CD4-positive, alpha-beta T cell treated with Interleukin-12 subunit alpha and Interleukin-12 subunit beta, for 1 hour (primary cell): ENCODE measurements at places on chromosomes 5 and 9.

DNA sequence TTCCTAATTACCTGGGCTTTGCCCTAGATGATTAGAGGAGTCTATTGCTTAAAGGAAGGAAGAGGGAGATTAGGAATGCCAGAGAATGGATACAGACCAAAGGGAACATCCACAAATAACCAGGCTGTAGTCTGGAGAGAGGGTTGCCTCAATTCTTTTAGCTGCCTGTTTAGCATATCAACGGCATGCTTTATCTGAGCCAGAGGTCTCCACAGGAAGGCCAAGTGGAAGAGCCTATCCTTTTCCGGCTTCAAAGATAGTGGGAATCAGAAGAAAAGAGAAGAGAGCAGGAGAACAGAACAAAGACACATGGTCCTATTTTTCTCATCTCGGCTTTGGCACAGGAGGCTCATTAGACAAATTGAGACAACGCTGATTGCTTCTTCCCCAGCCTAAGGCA, 142.4 kb downstream of the NMUR2 start:
- DNase-seq: no peak

DNA sequence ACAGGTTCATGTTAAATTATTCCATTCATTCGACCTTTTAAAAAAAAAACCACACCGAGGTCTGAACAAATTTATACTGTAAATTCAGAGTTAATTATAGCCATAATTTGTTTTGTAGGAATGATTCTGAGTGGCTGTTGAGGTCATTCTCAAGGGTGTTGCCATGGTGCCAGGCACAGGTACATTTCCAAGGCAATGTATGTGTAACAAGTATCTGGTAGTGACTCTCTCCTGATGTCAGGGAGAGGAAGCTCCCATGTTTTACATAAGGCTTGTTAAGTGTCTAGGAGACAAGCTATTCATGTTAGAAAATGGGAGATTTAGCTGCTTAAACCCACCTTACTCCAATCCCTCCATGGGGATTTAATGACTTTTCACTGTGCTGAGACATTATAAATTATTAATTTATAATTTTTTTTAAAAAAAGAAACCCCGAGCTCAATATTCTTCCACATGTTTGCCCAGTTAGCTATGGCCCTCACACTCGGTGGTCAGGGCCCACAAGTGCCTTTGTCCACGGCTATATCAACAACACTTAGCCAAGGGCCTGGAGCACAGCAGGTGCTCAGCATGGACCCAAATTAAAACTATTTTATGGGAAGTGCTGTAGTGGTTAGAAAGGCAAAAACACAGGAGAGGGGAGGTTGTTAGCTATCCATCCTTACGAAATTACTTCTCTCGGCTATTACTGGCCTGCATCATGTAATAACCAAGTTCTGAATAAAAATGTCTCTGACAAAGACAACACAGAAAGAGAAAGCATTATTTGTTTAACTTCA, 154.6 kb upstream of the GNA14 start:
- no peak for DNase-seq

DNA sequence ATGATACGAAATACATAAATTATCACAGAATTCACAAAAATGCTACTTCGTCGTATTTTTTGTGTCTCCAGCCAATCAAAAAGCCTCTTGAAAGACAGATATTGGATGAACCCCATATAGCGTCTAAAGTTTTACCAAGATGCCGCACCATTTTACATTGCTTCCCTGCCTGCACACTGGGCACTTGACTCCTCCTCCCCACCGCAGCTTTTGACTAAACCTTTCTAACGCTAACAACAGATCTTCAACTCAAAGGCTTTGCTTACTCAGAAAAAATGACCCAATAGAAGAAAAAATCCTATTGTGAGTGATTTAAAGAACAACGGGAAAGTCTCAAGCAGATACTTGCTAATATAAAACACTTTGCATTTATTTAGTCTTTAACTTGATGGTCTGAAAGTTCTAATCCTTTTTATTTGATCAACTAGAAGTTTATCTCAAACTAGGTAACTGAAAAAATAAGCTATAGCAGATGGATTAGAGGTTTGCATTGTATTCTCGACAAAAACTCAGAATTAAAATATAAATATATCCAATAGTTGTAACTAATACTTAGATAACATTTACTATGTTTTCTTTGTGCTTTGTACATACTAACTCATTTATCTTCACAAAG, 609.1 kb upstream of the DMAC1 start:
- DNase-seq: no peak

DNA sequence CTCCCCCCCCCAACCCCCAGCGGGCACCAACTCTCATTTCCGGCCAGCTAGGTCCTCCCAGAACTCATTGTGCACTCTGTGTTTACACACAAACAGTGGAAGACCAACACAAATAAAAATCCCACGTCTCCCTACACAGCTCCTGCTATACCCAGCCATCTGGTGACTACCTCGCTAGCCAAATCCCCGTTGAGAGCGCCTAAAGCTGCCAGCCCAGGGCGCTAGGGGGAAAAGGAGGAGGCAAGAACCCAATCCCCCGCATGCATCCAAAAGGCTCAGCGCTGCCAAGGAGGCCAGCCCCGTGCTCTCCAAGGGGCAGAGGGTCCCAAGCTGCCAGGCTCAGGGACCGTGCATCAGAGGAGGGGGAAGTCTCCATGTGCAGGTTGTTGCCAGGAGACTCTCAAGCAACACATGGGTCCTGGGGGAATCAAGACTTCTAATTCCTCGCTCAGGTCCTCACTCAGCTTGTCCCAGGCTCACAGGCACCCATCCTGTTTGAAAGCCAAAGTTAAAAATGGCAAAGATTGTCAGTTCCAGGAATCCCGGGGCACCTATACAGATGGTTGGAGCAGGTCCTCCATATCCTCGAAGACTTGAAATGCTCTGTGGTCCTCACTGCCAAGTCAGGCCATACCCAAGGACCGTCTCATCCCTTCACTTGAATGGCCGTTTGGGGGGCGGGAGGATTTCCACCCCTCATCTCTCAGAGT, 2.7 kb downstream of the ASTN2 start:
- no peak for DNase-seq

GRCh38 chr5:164235300-164235891, 730.0 kb downstream of the MAT2B start:
- no peak for DNase-seq

DNA sequence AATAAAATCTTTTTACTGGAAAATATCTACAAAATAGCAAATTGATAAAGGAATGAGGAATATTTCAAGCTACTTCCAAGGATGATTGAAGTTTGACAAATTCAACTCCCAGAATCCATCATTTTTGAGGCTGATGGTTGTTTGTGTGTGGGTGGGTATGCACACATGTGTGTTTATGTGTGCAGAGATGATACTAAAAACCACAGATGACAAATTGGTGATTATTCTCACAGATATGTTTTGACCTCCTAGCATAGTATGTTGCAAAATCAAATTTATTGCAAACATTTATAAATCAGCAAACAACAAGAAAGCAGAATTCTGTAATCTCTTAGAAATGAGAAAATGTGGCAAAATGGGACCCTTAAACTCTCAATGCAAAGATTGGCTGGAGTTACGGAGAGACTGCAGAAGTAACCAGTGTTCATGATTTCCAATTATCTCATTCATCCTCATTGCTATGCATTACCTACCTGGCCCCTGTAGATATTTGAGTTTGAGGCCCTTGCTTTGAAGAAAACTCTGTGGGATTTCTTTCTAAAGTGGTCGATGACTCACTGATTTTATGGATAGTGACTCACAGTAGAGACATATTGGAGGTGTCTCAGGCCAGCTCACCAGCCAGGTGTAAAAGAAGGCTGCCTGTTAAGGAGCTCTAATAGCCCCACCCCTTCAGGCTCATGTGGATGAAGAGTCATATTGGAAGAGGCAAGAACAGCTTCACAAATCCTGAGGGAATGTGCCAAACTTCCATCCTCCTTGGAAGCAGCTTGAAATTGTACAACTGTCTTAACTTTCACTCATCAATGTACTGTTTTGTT, 44.6 kb upstream of the TMC1 start:
- peak; percentile 3 for DNase-seq

GRCh38 chr5:115184770-115185169, 15.1 kb upstream of the TRIM36 start:
- no peak for DNase-seq

DNA sequence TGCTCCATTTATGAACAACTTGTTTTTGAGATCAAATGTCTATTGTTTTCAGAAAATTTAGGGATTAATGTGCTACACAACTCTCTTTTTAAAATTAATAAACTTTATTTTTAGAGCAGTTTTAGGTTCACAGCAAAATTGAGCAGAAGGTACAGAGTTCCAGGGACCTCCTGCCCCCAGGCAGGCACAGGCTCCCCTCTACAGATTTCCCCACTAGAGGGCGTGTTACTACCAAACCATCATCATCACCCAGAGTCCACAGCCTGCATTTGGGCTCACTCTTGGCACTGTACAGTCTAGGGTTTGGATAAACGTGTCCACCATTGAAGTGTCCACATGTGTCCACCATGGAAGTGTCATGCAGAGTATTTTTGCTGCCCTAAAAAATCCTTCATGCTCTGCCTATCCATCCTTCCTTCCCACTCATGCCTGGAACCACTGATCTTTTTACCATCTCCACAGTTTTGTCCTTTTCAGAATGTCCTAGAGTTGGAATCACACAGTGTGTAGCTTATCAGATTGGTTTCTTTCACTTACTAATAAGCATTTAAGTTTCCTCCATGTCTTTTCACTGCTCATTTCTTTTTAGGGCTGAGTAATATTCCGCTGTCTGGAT, 61.7 kb downstream of the MRPL36 start:
- peak; percentile 56 for DNase-seq

DNA sequence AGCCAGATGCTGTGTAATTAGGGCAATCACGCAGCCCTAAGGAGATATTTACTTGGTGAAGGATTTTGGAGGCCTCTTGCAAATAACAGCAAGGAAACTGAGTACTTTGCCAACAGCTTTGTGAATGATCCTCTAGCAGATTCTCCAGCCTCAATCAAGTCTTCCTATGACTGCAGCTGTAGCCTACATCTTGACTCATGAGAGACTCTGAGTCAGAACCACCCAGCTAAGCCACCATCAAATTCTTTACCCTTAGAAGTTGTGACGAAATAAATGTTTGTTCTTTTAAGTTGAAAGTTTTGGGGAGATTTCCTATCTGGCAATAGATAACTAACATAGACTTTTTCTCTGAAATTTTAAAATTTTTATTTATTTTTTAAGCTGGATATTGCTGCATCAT, 237.6 kb upstream of the CCNH start:
- no peak for DNase-seq

GRCh38 chr9:90789862-90790261, 11.8 kb upstream of the SYK start:
- DNase-seq: no peak

- DNase-seq: no peak
Measured at GRCh38 chr9:1639166-1639565, 376.0 kb upstream of the SMARCA2 start.

DNA sequence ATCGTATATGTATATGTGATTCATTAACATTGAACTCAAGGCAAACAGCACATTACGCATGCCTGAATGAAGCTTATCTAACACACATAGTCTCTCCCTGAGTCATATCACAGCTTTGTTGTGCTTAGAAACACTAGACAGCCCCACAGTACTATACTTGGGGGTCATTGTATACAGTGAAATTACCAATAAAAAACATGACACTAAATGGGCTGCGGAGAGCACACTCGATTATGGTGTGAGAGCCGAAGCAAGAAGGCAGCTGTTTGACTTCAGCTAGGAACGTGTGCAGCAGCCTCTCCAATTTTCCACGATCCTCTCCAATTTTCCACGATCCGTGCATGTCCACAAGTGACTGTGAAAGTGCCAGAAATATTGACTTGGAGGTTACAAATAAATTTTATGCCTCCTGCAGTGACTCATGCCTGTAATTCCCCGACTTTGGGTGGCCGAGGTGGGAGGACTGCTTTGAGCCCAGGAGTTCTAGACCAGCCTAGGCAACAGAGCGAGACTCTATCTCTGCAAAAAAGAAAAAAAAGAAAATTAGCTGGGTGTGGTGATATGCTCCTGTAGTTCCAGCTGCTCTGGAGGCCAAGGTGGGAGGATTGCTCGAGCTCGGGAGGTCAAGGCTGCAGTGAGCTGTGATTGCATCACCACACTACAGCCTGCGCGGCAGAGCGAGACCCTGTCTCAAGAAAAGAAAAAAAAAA, 102.4 kb downstream of the DAPK1 start:
- no peak for DNase-seq

GRCh38 chr9:113941056-113941455, 64.9 kb downstream of the ZNF618 start:
- no peak for DNase-seq

DNA sequence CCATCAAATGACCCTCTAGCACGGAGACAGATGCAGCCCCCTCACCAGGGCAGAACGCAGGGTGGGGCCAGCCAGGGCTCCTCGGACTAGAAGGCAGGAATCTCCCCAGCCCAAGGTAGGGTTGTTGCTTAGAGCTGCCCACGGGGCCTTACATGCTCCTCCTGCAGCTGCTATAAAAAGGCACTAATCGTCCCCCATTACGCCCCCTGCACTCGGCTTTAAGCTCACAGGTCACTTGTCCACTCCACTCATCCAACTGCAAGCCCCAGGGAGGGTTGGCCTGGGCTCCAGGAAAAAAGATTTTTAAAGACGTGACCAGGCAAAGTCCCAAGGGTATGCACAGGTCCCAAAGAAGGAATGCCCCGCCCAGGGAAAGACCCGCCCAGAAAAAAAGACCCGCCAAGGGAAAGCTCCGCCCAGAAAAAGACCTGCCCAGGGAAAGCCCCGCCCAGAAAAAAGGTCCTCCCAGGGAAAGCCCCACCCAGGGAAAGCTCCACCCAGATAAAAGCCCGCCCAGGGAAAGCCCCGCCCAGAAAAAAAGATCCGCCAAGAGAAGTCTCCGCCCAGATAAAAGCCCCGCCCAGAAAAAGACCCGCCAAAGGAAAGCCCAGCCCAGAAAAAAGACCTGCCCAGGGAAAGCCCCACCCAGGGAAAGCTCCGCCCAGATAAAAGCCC, 11.1 kb downstream of the GRIN1 start:
- DNase-seq: no peak

DNA sequence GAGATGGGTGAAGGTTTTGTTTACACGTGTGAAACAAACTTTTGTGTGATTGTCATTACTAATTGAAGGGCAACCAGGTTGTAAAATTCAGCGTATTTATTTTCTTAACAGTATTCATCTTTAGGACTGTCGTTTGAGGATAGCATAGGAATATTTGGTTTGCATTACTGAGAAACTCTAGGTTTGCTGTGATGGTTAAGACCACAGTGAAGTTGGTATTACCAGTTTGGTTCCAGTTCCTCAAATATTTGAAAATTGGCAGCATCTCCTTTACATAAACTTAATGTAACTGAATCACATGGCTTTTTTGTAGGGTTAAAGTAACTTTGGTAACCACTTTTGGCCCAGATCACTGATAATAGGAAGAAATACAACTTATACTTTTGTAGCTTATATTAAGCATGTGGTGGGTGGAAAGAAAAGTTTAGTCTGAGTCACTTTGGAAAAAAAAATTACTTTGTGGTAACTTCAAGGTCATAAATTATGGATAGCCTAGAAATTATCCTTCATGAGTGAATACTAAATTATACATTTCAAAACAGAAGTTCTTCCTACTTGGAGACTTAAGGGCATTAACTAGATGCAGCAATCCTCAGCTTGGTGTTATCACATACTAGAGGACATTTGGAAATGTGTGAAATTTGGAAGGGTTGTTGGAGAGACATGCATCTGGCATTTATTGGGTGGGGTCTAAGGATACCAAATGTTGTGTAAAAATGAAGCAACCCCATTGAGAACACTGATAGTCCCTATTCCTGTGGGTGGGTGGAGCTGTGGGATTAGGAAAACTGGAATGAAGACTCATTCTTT, 33.9 kb downstream of the G3BP1 start:
- DNase-seq: no peak
